Activated CD8-positive, alpha-beta memory T cell treated with anti-CD3 and anti-CD28 coated beads for 4 hours (primary cell): ENCODE measurements at places on chromosomes 5 and 9.

- no peak for DNase-seq
These were observed 147.5 kb upstream of the ALDH1B1 start for GRCh38 chr9:38244971-38245370.

GRCh38 chr5:171593401-171593800 lies 174.0 kb downstream of the FGF18 start:
- no peak for DNase-seq

DNA sequence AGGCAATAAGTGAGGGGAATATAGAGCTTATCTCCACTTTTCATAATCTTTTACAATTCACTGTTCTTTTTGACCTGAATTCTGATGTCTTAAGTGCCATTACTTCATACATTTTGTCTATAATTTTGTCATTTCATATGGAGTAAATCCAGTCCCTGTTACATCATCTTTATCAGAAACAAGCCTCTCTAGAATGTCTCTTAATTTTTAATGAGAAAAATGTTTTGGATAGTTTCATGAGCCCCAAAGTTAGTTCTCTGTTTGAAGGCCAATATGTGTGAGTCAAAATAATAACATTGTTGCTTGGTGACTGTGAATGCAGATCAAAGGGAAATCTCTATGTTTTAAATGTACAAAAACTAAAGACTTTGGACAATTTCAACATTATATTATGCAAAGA lies 329.6 kb upstream of the ARRDC3 start:
- DNase-seq, result no peak

GRCh38 chr9:93750045-93750444 lies 173.7 kb downstream of the PHF2 start:
- no peak for DNase-seq

DNA sequence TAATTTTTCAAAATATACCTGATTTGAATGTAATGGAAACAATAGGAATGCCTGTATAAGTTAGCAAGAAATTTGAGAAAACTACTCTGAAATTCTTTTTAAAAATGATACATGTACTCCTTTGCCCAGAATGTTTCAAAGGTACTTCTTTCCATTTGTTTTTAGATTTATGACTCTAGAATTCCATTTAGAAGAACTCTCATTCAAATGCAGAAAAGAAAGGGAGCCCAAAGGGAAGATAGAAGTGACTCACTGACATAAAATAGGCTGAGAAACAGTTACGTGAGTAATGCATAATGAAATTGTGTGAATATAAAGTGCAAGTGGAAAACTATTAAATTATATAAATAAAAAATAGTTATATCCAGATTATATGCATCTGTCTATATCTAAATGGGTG lies 926.3 kb downstream of the TAF11L14 start:
- no peak for DNase-seq

DNA sequence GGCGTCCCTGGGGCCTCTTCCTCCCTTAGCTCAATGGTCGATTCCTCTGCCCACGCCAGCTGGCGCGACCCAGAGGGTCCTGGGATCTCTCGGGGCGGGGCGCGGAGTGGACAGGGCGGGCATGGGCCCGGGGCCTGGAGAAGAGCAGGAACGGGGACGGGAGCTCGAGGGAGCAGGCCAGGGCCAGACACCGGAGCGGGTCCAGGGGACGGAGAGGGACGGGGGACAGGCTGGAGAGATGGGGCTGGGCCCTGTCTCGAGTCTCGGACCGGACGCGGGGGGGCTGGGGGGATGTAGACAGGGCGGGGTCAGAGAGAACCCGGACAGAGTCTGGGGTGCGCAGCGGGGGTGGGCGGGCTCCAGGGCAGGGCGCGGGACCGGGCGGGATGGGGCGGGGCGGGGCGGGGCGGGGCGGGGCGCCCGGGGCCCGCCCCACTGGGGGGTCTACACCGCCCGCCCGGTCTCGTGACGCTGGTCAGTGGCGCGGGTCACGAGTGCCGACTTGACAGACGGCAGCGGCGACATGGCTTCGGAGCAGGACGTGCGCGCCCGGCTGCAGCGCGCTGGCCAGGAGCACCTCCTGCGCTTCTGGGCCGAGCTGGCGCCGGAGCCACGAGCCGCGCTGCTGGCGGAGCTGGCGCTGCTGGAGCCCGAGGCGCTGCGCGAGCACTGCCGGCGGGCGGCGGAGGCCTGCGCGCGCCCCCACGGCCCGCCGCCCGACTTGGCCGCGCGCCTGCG lies at the start of gene UAP1L1:
Gene UAP1L1, plus strand, starts transcription at position 508 of the 738 bp plus-strand sequence. Its CDS starts 16 bp downstream, at position 524.
- DNase-seq, result no peak

DNA sequence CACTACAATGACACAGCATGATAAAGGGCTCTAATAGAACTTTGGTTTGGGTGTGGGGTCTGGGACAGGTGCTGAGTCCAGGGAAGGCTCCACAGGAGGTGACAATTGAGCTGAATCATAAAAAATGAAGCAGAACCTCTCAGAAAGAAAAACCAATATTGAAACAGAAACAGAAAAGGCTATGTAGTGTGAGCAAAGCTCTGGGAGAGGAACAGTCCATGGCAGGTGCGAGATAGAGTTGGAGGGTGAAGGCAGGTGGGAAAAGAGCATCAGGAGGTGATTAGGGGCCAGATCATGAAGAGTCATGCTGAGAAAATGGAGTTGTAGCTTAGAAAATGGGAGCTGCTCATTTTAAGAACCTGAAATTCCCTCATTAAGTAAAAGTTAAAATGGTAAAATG lies 164.9 kb downstream of the KCTD16 start:
- DNase-seq, result no peak

DNA sequence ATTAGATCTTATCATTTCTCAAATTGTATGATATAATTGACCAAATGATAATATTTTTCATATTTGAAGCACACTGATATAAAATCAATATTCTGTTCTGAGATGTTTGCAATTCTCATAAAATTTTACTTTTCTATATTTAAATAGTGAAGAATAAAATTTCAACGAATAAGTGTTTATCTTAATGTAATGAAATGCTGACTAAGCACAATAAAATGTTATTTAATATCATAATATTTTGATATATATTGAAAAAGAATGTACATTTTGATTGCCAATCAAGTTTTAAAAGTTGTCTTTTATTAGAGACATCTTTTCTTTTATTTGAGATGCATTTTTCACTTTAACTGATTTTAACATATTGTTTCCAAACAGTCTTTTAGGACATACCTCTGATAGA lies 416.1 kb downstream of the TAF11L14 start:
- no peak for DNase-seq

DNA sequence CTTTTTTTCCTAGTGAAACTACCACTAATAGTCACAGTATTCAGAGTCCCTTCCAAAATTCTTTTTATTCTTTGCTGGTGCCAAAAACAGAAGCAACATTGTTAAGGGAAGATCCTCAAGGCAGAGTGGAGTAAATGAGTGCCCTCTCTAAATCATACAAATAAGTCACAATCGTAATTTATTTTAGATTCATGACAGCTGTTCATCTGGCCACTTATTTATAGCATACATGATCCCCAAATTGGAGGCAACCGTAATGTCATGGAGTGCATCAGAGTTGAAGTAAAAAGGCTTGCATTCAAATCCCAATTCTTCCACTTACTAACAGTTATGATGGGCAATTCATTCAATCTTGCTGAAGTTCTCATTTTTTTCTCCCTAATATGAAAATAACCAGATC lies 33.4 kb downstream of the POLK start:
- no peak for DNase-seq

DNA sequence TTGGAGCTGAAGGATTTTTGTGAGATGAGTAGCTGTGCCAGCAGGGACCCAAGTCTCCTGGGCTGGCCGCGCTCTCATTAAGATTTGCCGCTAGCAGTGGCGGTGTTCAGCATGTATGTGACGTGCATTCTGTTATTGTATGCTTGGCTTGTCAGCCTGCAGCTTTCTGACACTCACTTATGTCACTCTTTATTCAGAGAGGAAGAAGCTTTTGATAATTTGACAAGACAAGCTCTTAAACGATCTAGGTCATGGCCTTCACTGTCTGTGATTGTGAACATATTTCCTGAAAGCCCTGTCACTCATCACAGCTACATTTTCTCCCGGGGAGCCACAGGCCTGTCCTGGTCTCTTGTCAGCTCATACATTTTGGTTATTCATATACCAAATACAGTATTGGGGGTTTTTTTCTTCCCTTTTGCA lies 98.2 kb upstream of the GRHPR start:
- DNase-seq, result no peak

DNA sequence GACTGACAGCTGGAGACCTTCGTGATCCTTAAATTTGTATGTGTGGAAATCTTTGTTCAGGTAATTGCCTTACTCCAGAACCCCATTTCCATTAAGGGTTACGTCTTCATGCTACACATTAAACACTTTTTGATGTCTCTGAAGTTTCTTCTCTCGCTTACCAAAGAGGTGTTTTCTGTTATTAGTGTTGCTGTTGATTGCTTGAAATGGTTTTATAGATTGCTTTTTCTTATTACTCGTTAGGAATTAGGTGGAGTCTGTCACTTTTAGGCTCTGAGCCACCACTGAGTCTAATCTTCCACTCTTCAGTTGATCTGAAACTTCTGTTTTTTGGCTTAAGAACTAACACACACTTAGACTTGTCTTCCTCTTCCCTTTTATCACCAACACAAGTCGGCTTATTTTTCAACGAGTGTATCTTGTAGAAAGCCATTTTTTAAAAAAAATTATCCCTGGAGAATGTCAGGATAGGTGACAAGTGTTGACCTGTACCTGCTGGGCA lies 62.2 kb upstream of the PPARGC1B start:
- DNase-seq, result no peak

GRCh38 chr9:37390759-37391158 lies 31.7 kb upstream of the GRHPR start:
- DNase-seq, result no peak

DNA sequence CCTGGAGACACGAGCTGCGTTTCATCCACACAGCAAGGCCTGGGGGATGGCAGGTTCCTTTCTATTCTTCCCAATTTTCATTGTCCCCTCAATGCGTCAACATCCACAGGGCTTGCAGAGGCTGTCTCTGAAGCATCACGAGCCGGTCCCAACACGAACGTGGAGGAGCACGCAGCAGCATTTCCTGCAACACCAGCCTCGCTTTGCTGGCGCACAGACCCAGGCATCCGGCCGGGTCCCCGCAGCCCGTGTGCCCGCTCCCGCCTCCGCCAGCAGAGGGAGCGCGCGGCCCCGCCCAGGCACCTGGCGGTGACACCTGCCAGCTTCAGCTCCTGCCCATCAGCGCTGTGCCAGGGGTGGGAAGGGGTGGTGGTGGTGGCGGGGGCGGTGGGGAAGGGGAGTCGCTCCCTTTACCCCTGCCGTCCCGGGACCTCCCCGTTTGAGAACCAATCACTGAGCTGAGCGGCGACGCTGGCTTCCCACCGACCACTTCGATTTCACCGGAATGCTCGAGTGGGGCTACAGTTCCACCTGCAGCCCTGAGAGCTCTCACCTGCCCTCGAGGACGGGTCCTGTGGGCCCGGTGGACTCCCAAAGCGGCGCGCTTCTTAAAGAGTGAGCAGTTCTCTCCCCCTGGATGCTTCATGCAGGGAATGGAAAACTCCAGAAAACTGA lies 464.5 kb downstream of the ICE1 start:
- no peak for DNase-seq

DNA sequence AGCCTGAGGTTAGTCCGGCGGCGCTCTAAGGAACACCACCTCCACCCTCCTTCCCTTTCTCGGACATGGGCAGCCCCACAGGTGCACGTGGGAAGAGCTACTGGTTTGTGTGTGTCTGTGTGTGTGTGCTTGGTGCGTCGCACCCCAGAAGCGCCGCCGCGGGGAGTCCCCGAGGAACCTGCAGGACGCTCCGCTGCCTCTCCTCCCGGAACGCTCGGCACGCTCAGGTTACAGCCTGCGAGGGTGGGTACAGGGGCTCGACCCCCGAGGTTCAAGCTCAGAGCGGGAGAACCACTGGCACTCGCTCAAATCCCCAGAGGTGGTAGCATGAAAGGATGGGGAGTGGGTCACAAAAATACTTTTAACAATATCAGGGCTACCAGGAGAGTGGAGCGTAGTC lies 2.0 kb downstream of the ASTN2 start:
- DNase-seq, result no peak

DNA sequence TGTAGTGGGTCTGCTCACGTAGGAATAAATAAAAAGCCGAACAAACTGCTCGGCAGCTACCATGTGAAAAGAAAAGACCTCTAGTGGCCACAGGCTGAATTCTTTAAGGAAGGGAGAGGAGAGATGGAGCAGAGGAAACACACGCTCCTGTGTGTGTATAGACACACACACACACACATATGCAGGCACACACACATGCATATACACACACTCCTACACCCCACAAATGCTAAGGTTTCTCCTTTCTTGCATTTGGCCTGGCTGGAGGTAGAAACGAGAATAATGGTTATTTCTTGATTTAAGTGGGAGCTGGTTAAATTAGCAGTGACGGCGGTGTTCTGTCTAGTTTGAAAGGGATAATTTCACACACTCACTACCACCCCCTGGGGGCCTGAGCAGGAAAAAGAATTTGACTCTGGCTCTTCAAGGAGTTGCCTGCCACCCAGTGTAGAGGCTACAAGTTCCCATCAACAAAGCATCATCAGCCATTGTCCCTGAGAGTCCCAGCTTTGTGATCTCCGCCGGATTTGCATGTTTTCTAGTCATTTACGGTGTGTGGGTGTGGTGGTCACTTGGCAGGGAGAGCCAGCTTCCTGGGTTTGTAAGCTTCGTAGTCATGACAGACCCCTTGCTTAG lies at the start of gene INSYN2B:
Gene INSYN2B, minus strand, starts transcription at position 78 of the 636 bp plus-strand sequence. CDS start 96,597 bp downstream, outside the sequence.
- DNase-seq, result no peak

GRCh38 chr9:78028926-78029325 lies 2.7 kb downstream of the GNAQ start:
- DNase-seq, result no peak

- DNase-seq, result no peak
These were observed 136.9 kb upstream of the FBN2 start for GRCh38 chr5:128674837-128675446.

DNA sequence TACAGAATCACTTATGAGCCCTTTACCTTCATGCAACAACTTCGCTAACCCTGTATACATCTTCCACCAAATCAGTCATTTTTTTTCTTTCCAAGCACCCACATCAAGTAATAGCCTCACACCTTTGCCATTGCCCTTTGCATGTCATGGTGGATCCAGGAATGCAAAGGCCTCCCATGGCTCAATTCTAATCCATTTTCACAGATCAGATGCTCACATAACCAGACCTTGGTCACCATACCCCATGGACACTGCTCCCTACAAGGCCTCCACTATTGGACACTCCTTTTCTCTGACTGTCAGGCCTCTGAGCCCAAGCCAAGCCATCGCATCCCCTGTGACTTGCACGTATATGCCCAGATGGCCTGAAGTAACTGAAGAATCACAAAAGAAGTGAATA lies 179.5 kb downstream of the RASEF start:
- DNase-seq, result no peak

GRCh38 chr9:32378993-32379729 lies 5.3 kb upstream of the ACO1 start:
- DNase-seq, result peak; percentile 21

- DNase-seq, result no peak
These were observed 345.0 kb downstream of the TLE1 start for GRCh38 chr9:81344366-81344765.

GRCh38 chr9:113593682-113594281 lies 130.3 kb downstream of the RGS3 start:
- no peak for DNase-seq

GRCh38 chr5:149445739-149446369 lies 66.8 kb upstream of the IL17B start:
- no peak for DNase-seq

GRCh38 chr5:136427426-136427825 lies 62.1 kb upstream of the TRPC7 start:
- DNase-seq, result no peak

GRCh38 chr5:80275347-80275746 lies 19.5 kb upstream of the SERINC5 start:
- DNase-seq, result no peak
